Esophagus squamous epithelium (tissue), 5 donors: ENCODE measurements at places on chromosomes 13 and 19.

- DNase-seq = no peak
Observed at GRCh38 chr13:44667943-44668342, 91.8 kb upstream of the TSC22D1 start.

GRCh38 chr13:46146898-46147297, 35.1 kb downstream of the LCP1 start:
- DNase-seq = no peak

GRCh38 chr13:26968431-26969341, 202.9 kb downstream of the USP12 start:
- DNase-seq = no peak

GRCh38 chr13:52395704-52396103, 10.3 kb downstream of the THSD1 start:
- DNase-seq = no peak

- DNase-seq = no peak
Observed at GRCh38 chr19:14979476-14980255, at the start of gene SLC1A6. SLC1A6 (minus strand) TSS chr19:14979864; CDS start chr19:14972910, 6,954 bp downstream.

DNA sequence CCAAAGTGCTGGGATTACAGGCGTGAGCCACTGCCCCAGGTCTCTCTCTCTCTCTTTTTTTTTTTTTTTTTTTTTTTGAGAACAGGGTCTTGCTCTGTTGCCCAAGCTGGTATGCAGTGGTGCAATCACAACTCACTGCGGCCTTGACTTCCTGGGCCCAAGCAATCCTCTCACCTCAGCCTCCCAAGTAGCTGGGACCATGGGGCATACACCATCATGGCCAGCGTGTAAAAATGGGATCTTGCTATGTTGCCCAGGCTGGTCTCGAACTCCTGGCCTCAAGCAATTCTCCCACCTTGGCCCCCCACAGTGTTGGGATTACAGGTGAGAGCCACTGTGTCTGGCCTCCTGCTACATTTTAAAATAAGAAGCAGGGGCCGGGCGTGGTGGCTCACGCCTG, 19.1 kb upstream of the FBN3 start:
- no peak for DNase-seq

GRCh38 chr13:40159736-40160135, 504.3 kb downstream of the COG6 start:
- no peak for DNase-seq

DNA sequence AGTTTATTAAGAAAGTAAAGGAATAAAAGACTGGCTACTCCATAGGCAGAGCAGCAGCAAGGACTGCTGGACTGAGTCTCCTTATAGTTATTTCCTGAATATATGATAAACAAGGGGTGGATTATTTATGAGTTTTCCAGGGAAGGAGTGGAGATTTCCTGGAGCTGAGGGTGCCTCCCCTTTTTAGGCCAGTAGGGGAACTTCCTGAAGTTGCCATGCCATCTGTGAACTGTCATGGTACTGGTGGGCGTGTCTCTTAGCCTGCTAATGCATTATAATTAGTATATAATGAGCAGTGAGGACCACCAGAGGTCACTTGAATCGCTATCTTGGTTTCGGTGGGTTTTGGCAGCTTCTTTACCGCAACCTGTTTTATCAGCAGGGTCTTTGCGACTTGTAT, 13.5 kb downstream of the ZSCAN5A start:
- DNase-seq = no peak

- DNase-seq = no peak
Observed at GRCh38 chr13:105991622-105992277, 543.7 kb downstream of the EFNB2 start.

- DNase-seq = no peak
Observed at GRCh38 chr19:18903156-18904037, 7.4 kb upstream of the CERS1 start.

GRCh38 chr13:29583073-29583785, 12.3 kb downstream of the SLC7A1 start:
- DNase-seq = no peak

DNA sequence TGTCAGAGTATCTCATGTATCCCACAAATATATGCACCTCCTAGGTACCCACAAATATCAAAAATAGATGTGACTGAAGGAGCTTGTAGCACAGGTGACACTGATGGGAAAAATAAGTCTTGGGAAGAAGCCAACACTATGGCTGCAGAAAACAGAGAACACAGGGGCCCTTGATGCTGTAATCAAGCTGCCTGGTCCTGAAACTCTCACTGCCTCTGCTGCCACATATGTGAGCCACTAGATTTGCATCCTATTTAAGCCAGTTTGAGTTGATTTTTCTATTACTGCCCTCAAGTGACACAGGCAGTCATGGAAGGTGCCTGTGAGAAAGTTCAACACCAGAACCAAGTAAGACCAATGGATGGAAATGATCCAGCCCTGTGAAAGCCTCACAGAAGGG, 720.8 kb downstream of the UQCRFS1 start:
- no peak for DNase-seq
